ENCODE measurements at places on chromosomes 2 and 18. TPM values are rescaled to one million over a fixed set of nuclear protein-coding genes. Genes with fewer than 3 reads are reported as not detected.

DNA sequence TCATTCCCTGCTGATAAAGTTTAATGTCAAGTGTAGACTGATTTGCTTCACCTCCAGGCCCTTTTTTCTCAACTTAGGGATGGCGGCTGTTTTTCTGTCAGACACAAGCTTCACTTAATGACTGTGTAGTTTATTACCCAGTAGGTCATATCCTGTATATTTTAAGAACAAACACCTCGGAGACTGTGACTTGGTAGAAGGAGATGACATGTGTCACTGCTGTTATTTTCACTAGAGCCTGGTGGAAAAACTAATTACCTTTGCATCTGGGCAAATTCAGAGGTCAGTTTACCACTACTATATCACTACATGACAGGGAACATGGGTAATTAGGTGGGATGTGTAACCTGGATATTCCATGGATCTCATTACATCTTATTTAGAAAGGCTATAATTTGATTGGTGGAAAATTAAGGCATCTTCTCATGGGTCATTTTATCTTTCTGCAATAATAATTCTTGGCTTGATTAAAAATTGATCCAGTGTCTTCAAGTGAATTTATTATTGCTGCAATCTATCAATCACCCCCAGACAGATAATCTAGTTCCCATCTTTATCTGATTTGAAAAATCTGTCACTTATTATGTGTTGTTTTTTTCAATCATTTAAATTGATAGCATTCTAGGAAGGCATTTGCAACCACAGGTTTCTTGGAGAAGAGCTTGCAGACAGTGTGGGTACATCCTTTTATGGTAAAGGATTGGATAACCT lies 353.8 kb upstream of the SPRED2 start:
- DNase-seq, result no peak

MLPH gene
- not detected for total RNA-seq

- no peak for DNase-seq
Observed at GRCh38 chr2:150051004-150051403, 436.5 kb downstream of the RND3 start.

DNA sequence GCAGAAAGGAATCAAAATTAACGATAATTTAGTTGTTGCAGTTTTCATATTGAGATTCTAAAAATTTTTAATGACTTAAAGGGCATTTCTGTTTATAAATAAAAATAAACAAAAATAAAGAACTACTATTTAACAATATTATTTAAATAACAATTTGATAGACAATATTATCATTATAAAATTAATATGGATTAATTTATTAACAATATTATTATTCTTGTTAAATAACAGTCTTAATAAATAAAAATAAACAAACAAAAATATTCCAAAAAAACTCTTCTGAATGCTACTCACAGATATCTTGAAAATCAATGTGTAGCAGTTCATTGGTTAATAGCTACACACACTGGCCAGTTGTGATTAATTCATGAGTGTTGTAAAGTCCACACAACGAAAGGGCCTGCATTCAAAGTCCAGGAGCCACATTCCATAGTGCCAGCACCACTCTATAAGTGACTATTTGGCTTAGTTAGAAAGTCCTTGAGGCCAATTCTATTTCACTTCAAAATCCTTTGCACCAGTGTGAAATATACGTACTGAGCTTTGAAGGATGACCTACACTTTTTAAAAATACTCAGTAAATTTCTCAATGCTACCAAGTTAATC lies 117.1 kb downstream of the ZNF521 start:
- DNase-seq, result no peak

All from HT1080 (cell line).